Ascending aorta (tissue), 2 donors: ENCODE measurements at places on chromosomes 5 and 9. TPM values are rescaled to one million over a fixed set of nuclear protein-coding genes. Genes with fewer than 3 reads are reported as not detected.

DNA sequence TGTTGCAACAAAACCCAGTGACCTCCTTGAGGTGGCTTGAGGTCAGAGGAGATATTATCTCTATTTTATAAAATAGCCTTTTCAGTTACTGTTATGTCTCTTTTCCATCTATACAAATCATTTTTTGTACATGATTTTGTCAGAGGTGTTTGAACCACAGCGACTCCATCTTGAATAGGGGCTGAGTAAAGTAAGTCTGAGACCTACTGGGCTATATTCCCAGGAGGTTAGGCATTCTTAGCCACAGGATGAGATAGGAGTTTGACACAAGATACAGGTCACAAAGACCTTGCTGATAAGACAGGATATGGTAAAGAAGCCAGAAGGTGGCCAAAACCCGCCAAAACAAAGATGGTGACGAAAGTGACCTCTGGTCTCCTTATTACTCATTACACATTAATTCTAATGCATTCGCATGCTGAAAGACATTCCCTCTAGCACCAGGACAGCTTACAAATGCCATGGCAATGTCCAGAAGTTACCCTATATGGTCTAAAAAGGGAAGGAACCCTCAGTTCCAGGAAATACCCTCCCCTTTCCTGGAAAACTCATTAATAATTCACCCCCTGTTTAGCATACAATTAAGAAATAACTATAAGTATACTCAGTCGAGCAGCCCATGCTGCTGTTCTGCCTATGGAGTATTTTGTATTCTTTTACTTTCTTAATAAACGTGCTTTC is 283.9 kb upstream of the ISL1 start:
- no peaks in the 10 kb centered on the region for H3K4me1 ChIP-seq
- DNase-seq: no peak
- H3K36me3 ChIP-seq: no peaks in the 10 kb centered on the region
- no peak overlapping the region for H3K27ac ChIP-seq

The UAP1L1 gene
- 17.1 TPM for total RNA-seq

DNA sequence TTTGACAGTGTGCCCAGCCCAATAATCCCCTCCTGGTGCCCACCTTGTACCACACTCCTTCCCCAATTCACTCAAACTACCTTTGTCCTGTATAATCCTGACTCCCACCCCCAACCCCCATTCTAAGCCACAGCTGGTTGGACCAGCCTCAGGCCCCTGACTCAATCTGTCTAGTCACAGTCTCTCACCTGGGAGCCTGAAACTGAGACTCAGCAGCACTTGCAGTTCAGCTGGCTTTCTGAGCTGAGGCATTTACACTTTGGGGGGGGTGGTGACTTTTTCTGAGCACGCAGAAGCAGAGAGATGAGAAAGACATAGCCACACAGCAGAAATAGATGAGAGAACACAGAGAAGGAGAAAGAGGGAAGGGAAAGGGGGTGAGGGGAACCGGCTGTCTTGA is 247.3 kb downstream of the MAN2A1 start:
- no peak overlapping the region for H3K4me3 ChIP-seq
- H3K36me3 ChIP-seq: no peaks in the 10 kb centered on the region
- H3K4me1 ChIP-seq: no peaks in the 10 kb centered on the region

The ROPN1L gene
- not detected for total RNA-seq

DNA sequence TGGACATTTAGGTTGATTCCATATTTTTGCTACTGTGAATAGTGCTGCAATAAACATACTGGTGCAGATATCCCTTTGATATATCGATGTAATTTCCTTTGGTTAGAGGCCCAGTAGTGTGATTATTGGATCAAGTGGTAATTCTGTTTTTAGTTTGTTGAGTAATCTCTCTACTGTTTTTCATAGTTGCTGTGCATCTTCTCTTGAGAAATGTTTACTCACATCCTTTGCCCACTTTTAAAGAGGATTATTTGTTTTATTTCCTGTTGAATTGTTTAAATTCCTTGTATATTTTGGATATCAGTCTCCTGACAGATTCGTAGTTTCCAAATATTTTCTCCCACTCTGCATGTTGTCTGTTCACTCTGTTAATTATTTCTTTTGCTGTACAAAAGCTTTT is 352.6 kb upstream of the TARS1 start:
- H3K36me3 ChIP-seq: no peaks in the 10 kb centered on the region
- no peaks in the 10 kb centered on the region for H3K27me3 ChIP-seq
- no peak overlapping the region for H3K4me3 ChIP-seq
- H3K4me1 ChIP-seq: peaks cover 5% of the 10 kb centered on the region
- no peak for DNase-seq
- H3K27ac ChIP-seq: no peak overlapping the region

GRCh38 chr9:19101203-19101602 is 1.5 kb downstream of the HAUS6 start:
- DNase-seq: no peak
- peaks cover 11% of the 10 kb centered on the region for H3K4me1 ChIP-seq
- H3K27ac ChIP-seq: no peak overlapping the region
- H3K27me3 ChIP-seq: no peaks in the 10 kb centered on the region
